Daoy (cell line): ENCODE measurements at places on chromosomes 7 and 10. TPM values are rescaled to one million over a fixed set of nuclear protein-coding genes. Genes with fewer than 3 reads are reported as not detected.

Gene PRKG1
- 1.5 TPM in 2 replicates for total RNA-seq

Gene CCL24
- total RNA-seq, result not detected in 2 replicates

Gene RNF32
- total RNA-seq, result 1.6 and 3.2 TPM in 2 replicates

Gene ANKRD1
- 94.4 and 124 TPM in 2 replicates for total RNA-seq

Gene SEC23IP
- 12.1 and 20.8 TPM in 2 replicates for total RNA-seq

Gene ADIRF
- total RNA-seq, result not detected in 2 replicates

Gene PRLHR
- not detected in 2 replicates for total RNA-seq

Gene LRRC4
- 0.51 and 1.4 TPM in 2 replicates for total RNA-seq

- no peak for DNase-seq
Observed at GRCh38 chr10:33781606-33782395, 447.3 kb upstream of the NRP1 start.

DNA sequence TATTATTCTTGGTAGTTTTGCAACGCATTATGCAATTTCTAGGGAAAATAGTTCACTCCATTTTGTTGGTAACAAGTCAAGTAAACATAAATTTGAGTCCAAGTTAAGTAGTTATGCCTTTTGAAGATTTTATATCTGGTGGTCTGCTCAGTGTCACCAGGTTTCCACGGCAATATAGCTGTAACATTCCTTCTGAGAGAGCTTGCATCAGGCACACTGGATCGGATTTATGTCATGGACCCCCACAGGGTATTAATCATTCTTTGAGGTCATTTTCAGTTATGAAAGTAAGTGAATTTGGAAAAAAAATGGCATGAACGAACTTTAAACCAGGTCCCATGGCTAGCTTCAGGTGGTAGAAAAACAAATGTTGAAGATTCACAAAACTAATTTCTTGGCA, 136.3 kb downstream of the POLR1F start:
- DNase-seq, result peak; percentile 16

DNA sequence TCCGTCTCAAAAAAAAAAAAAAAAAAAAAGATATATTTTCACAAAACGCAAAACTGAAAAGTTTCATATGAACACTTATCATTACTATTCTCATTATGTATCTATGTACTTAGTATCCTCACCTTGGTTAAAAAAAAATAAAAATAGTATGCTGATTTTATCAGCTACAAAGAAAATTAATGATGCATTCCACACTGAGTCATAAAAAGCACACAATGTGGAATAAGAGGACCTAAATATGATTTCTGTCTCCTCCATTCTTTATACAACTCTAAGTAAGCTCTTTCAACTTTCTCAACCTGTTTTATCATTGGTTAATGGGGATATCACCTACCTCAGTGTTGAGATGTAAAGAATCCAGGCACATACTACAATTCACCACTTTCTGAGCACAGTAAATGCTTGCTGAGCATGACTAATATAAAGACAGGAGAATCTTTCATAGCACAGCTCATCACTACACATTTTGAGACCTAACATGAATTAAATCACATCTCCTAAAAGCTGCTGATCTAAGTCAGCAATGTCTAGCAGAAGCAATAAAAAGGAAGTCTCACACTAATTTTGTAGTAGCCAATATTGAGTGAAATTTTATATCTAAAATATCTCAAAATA, 2.7 kb downstream of the SNX13 start:
- no peak for DNase-seq

DNA sequence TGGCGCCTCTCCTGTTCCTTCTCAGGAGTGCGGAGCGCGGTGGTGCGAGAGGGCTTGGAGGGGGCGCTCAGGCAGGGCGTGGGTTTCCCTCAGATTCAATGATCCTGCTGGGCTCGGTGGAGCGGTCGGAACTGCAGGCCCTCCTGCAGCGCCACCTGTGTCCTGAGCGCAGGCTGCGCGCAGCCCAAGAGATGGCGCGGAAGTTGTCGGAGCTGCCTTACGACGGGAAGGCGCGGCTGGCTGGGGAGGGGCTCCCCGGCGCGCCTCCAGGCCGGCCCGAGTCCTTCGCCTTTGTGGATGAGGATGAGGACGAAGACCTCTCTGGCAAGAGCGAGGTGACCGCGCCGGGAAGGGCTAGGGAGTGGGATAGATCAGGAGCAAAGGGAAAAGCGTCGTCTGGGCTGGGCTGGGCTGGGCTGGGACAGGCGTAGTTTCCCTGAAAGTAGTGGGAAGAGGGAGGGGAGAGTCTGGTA, 17.0 kb downstream of the FAM131B start:
- peak; percentile 74 for DNase-seq

GRCh38 chr7:26013551-26014083, 138.4 kb upstream of the NFE2L3 start:
- peak; percentile 59 for DNase-seq

DNA sequence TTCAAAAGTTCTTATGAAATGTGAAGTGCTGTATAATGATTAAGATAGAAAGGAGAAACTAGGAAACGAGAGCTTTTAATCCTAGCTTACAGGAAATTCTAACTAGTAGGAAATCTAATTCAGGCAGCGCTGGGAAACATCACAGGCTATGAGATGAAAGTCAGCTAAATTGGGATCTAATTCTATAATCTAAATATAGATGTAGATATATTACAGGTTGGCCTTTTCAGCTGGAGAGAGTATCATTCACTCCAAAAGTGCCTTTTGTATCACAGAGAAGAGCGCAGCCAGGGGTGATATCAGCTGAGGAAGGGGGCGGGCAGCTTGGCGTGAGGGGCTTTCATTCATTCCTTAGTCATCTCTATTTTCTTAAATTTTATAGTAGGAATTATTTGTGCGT, 157.0 kb downstream of the CUX1 start:
- no peak for DNase-seq

DNA sequence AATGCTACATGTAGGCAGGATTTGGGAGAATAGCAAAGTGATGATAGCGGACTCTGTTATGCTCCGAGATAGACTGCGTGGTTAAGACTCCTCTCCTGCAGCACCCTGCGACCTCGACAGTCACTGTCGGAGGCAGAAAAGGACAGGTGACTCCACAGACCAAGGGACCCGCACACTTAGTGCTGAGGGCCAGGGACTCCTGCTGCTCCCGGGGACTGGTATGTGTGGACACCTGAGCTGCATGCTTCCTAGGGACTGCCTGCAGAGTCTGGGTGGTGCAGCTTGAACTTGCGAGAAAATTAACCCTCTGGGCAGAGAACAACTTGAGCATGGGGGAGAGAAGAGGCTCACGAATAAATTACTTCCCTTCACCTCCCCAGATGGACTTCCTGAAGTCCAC, 407.1 kb upstream of the PFKP start:
- DNase-seq, result no peak

- DNase-seq, result no peak
Observed at GRCh38 chr7:4233621-4234497, 448.2 kb upstream of the FOXK1 start.

DNA sequence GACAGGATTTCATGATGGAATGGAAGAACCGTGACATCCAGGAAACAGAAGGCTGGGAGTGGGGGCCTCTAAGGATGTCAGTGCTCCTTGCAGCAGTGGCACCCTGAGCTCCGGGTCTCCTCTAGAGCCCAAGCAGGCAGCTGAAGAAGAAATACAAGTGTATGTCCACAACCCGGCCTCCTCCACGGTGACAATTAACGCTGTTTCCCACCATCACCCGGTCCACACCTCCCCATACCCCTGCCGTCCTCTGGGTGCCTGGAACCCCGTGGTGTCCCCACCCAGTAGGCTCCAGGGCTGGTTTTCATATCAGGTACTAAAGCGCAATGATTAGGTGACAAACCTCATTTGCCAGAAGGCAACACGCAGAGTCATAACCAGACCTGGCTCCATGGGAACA, 30.3 kb downstream of the GRID1 start:
- DNase-seq, result no peak

- DNase-seq, result peak; percentile 27
Observed at GRCh38 chr10:11782793-11783557, 40.2 kb upstream of the PROSER2 start.

- DNase-seq, result no peak
Observed at GRCh38 chr10:124222988-124223710, 129.8 kb upstream of the CHST15 start.

GRCh38 chr7:77995717-77996116, 197.1 kb downstream of the PHTF2 start:
- DNase-seq, result no peak

DNA sequence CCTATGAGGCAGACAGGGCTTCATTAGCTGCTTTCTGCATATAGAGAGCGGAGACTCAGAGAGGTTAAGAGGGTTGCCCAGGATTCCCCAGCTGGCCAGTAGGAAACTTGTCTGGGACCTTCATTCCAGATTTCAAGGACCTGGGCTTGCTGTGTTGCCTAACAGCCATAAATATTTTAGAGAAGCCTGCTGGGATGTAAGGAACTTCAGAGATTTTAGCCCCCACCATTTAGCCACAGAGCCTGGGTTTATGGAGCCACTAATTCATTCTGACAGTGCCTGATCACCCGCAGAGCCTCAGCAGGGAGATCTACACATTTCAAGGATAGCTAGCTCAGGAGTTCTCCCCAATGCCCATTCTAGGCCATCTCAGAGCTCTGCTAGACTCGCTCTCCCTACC, 56.6 kb upstream of the TRUB1 start:
- no peak for DNase-seq
